ENCODE measurements at places on chromosomes 1 and 21.
A peak's percentile ranks its signal among the peaks of the same experiment; 100 is the strongest.

DNA sequence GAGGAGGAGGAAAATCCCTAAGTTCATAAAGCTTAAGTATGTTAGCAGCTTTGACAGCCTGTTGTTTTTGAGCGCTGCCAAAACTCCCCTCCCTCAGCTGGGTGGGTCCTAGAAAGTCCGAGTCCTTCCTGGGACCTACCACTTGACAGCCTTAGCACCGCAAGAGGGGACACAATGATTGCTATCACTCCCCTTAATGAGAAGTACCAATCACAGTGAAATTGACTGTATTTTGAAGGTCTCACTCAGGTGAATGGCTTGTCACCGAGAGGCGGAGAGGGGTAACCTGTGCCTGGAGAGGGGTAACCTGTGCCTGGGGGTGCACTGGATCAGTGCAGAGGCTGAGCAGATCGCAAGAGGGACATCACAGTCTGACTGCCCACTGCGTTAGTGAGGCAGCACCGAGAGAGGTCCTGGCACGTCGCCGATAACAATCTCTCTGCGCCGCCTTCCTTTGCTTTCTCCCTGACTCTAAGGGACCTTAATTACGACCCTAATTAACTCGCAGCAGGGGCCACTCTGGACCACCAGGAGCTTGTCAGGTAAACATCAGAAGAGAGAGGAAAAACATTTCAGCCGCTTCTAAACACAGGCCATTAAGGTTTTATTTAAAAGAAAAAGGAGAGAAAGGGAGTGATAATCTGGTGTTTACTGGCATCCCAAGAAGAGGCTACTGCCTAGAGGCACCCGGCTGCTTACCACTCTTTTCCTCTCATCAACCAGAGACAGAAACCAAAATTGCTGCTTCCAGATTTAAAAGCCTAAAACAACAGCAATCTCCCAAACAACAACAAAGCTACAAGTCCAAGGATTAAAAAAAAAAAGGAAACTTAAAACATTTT lies 25.7 kb upstream of the KCNK1 start:
- DNase-seq: no peak

GRCh38 chr1:241531195-241532161 lies 700 bp upstream of the KMO start:
- DNase-seq: peak; percentile 71

GRCh38 chr1:160708801-160709200 lies 2.8 kb downstream of the CD48 start:
- no peak for DNase-seq

GRCh38 chr1:197444755-197445154 lies 176.7 kb downstream of the CRB1 start:
- DNase-seq: no peak

DNA sequence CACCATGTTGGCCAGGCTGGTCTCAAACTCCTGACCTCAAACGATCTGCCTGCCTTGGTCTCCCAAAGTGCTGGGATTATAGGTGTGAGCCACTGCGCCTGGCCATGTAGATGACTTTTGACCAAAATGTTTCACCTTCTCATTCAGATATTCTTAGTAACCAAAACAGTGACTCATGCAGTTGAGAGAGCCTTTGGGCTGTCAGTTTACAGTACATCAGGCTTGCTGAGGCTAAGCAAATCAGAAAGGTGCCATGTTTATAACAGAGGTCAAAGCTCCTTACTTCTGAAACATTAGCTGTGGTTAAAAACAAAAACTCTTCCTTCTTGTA lies 21.0 kb downstream of the CNIH4 start:
- DNase-seq: peak; percentile 16

GRCh38 chr1:18018366-18018765 lies 89.2 kb upstream of the IGSF21 start:
- DNase-seq: no peak

- DNase-seq: no peak
Measured at GRCh38 chr1:209341673-209342420, 241.7 kb upstream of the CAMK1G start.

DNA sequence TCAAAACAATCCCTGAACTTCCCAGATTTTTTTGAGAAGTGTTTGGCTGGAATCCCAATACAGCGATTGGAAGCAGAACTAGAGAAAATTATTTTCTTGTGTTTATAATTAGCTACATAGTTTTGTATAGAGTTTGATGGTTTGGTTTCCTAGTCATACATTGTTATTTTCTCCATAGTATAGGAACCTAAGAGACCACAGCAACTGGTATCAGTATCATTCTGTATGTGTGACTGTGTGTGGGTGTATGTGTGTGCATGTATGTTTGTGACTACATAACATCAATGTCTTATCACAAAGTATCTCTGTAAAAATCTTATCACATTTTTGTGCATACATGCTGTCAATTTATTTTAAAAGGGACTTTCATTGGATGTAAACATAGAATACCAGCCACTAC lies 780.5 kb downstream of the MRPL39 start:
- no peak for DNase-seq

- peak; percentile 1 for DNase-seq
Measured at GRCh38 chr1:2978691-2979190, 42.5 kb upstream of the ACTRT2 start.

DNA sequence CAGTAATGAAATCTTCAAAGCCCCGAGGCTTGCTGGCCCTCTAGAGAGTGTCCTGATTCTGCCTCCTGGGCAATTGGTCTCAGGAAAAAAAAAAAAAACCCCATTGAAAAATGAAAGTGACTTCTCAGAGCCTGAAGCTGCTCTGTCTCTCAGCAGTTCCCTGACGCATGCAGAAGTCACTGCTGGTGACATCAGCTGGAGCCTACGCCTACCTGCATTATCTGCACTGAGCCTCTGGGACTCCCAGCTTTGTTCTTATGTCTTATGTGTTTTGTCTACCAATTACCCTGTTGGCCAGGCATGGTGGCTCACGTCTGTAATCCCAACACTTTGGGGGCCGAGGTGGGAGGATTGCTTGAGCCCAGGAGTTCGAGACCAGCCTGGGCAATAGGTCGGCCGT lies 10.1 kb upstream of the SLC25A33 start:
- DNase-seq: no peak

- peak; percentile 12 for DNase-seq
Measured at GRCh38 chr21:25350056-25350455, 257.2 kb downstream of the MRPL39 start.

DNA sequence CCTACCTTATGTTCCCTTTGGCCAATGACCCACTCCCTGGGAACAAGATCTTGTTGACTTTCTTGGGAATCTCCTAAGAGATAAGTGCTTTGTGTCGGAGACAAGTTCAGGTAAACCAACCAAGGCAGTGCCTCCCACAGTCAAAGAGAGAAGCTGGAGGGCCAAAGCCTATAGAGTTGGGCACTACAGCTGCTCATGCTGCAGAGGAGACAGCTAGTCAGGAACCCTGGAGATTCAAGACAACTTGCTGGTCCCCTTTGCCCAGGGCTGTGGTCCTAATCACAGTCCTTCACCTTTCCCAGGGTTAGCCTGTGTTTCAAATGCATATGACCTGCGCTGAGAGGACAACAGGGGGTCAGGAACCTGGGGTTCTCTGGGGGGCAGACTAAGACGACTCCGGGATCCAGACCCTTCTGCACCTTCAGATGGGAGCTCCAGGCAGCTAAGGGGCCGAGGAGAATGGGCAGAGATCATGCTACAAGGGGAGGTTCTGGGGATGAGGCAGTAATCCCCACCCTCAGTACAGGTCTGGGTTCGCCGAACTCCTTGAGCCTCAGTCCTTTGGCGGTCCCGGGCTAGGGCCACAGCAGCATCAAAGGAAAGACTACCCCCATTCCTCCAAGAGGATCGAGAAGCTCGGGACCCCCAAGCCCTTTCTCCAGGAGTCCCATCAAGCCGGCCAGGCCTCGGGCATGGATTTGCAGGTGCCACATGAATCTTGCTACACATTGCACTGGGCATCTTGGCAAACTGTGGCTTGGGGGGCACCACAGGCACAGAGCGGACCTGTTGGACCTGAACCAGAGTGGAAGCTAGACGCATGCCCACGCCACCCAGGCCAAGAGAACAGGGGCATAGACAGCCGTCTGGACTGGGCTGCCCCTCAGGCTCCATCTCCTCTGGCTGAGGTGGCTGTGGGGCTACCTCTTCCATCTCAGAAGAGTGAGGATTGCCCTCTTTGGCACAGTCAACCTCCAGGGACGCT lies 2.0 kb upstream of the USF1 start:
- DNase-seq: no peak

GRCh38 chr1:198143797-198144196 lies 13.0 kb upstream of the NEK7 start:
- no peak for DNase-seq

DNA sequence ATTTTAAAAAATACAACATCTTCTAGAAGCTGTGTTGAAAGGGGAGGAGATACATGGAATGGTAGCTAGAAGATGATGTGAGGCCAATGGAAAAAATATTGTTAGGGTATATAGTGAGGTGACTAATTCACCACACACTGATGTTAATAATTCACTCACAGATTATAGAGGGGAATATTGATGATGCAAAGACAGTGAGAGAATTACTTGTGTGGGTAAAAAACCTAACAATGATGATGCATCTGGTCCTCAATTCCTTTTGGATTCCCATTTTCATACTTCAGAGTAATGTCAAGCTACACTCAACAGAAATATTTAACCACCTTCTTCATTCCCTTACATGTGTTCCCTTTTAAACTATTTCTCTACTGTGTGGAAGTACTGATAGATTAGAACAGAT lies 169.5 kb upstream of the DPYD start:
- no peak for DNase-seq

DNA sequence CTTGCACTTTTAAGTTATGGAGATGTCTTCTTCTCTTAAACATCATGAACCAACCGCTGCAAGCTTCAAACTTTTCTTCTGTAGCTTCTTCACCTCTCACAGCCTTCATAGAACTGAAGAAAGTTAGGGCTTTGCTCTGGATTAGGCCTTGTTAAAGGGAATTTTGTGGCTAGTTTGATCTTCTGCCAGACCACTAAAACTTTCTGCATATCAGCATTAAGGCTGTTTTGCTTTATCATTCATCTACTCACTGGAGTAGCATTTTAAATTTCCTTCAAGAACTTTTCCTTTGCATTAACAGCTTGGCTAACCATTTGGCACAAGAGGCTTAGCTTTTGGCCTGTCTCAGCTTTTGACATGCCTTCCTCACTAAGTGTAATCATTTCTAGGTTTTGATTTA lies 43.0 kb upstream of the RGL1 start:
- DNase-seq: no peak

DNA sequence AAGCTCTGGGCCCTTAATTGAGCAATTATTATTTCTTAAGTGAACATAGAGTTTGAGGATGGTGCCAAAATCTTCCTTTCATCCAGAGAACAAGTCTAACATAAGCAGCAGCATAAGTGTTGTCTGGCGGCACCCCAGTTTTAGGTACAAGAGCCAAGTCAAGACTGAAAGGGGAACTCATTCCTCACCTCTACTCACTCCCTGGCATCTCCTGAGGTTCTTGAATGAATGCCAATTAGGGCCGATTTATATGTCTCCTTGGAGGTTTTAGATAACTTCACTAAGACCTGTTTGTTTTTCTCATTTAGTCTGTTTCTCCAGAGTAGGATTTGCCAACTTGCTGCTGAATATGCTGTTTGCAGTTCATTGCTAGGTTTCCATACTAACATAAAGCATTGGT lies 42.6 kb upstream of the ADGRL2 start:
- DNase-seq: peak; percentile 7

DNA sequence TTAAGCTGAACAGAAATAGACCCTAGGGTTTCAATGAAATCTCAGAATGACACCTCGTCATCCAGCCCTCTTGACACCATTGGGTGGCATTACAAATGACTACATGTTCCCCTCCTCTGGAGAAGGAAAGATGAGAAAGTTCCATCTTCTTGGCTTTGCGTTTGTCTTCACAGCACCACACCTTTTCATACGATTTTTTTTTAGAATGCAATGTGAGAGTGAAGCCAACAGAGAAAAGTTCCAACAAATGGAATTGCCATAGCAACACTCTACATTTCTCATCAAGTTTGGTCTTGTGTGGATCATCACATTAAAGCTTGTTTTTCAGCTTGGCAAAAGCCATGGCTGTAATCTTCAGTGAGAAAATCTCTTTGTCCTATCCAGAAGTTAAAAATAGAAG lies 183.4 kb upstream of the SNX7 start:
- DNase-seq: no peak

DNA sequence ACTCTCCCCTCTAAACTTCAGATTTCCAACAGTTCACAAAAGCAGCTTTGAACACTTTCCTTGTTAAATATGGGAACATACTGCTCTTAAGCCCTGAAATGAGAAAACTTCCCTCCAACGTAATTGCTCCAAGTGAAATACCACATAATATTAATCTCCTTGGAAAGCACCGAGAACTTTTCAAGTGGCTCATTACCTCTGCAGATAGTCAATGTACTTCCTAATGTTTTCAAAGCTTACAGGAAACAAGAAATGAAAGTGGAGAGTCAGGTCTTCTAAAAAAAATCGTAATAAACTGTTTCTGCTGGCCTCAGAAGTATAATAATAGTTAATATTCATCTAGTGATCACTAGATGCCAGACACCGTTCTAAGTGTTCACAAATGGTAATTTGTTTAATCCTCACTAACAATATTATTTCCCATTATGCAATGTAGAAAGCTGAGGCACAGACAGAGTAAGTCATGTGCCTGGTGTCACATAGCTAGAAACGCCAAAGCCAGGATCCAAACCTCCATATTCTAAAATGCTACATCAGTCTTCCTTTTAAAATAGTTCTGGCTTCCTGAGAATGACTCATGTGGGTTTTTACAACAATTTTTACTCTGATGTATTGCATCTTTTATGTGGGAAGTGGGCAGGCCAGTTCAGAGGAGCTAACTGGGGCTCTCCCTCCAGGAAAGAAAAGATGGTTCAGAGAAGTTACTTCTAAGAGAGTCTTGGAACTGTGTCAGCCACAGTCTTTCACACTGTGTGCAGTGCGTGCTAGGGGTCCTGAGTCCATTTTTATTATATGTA lies 177.2 kb downstream of the PLPPR4 start:
- peak; percentile 13 for DNase-seq

DNA sequence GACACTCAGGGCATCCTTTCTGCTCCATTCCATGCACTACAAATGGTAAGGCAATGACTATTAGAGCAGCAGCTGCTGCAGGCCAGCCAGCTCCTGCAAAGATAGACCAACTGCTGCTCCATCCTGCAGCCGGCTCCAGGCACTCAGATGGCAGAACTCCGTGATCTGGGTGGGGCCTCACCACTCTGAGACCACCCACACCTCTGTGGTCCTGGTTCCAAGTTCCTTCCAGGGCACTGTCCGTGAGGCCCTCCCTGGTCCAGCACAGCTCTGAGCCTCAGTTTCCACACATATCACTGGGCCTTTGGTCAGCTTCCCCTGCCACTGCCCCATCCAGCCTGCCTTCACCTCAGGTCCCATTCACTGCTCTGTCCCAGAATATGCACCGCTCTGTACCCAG lies 114.7 kb downstream of the DMRTB1 start:
- DNase-seq: no peak

- no peak for DNase-seq
Measured at GRCh38 chr21:16976193-16976592, 536.6 kb upstream of the CXADR start.

Measured in hepatocyte (in vitro differentiated cells).